ENCODE measurements at places on chromosomes 12 and 14. TPM values are rescaled to one million over a fixed set of nuclear protein-coding genes. Genes with fewer than 3 reads are reported as not detected.

- DNase-seq: no peak
Measured at GRCh38 chr14:51954657-51955056, 34.7 kb upstream of the RTRAF start.

TMEM30B gene
- total RNA-seq: 34.0 TPM

NID2 gene
- 23.5 TPM for total RNA-seq

GRCh38 chr12:99914206-99914605 lies 70.5 kb downstream of the ANKS1B start:
- no peak for DNase-seq

NTF3 gene
- total RNA-seq: 6.1 TPM

- DNase-seq: no peak
Measured at GRCh38 chr14:103849151-103849886, 1.9 kb upstream of the PPP1R13B start.

ACVR1B gene
- 40.6 TPM for total RNA-seq

DNA sequence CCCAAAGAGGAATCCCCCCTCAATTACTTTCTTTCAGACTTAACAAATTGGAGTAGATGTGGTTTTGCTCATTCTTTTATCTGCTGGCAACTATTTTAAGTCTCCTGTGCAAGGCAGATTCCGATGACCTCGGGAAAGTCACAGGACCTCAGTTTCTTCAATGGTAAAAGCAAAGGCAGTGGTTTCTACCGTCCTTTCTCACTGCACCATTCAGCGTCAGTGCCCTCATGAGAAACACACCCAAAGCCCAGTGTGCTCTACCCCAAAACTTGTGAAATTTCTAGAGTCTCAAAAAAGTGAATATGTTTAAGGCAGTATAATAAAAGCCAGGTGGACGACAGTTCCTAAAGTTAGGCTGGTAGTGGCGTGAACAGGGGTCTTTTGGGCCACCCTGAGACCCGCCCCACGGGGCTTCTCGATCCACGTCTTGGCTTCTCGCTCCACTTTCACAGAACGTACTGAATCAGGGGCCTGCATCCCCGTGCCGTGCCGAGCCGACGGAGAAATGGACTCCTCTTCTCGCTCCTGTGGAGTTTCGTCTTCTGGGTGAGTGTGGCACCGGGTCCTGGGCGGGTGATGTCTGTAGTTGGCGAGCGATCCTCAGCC lies 1.3 kb upstream of the ARHGAP5 start:
- peak; percentile 67 for DNase-seq

TAS2R9 gene
- total RNA-seq: not detected

TPH2 gene
- not detected for total RNA-seq

- DNase-seq: no peak
Measured at GRCh38 chr12:4202487-4202886, 71.1 kb upstream of the CCND2 start.

- no peak for DNase-seq
Measured at GRCh38 chr14:75418850-75419768, 8.7 kb upstream of the JDP2 start.

DNA sequence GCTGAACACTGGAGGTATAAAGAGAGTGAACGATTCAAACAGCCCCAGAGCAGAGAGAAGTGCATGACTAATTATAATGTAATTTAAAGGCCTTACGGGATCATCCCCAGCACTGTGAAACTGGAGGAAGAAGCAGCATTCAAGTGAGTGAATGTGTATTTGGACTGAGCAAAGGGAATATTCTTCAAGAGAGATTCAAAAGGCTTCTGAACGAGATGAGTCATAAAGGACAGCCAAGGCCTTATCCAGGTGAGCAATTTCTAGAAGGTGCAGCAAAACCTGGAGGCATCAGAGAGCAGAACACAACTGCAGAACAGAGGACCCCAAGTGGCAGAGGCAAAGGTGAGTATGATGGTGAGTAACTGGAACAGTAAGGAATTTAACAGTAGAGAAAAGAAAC lies 127.2 kb downstream of the BCAT1 start:
- DNase-seq: no peak

- DNase-seq: no peak
Measured at GRCh38 chr14:77903937-77904617, 104.2 kb downstream of the ADCK1 start.

DBX2 gene
- total RNA-seq: 0.73 TPM

DNA sequence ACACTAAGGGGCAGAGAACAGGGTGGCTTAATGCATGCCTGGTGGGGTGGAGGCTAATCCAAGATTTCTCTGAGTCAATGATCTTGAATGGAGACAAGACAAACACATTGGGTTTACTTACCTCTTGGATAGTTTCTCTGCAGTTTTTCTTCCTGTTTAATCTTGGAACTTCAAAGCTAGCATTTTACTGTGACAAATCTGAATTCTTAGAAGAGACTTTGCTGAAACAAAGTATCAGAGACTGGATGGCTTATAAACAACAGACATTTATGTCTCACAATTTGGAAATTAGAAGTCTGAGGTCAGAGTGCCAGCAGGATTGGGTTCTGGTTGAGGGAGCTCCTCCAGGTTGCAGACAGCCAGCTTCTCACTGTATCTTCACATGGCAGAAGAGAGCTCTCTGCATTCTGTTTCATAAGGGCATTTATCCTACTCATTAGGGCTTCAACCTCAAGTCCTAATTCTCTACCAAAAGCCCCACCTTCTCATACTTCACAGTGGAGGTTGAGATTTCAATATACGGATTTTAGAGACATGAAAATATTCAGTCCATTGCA lies 921.8 kb downstream of the VRK1 start:
- DNase-seq: no peak

CIROP gene
- not detected for total RNA-seq

GRCh38 chr14:76996563-76997146 lies 31.9 kb downstream of the IRF2BPL start:
- no peak for DNase-seq

- DNase-seq: no peak
Measured at GRCh38 chr14:63902375-63902976, 49.7 kb downstream of the SYNE2 start.

DNA sequence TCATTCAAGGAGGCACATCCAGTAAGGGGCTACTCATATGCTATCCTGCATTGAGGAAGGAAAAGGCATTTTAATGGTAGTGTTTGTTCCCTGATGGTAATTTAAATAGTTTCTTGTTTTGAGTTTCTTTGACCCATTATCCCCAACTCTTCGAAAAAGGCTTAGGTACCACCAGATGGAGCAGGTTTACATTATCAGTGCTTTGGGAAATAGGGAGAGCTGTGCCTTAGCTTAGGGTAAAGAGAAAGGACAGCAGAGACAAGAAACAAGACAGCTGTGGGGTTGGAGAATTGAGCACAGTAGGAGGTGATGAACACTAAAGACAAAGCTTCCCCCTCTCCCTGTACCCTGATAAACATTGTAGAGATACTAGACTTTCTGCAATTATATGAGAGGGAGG lies 29.1 kb upstream of the HELB start:
- DNase-seq: no peak

- no peak for DNase-seq
Measured at GRCh38 chr14:64035143-64035542, 182.3 kb downstream of the SYNE2 start.

- no peak for DNase-seq
Measured at GRCh38 chr14:71243697-71244096, 336.4 kb downstream of the PCNX1 start.

DNA sequence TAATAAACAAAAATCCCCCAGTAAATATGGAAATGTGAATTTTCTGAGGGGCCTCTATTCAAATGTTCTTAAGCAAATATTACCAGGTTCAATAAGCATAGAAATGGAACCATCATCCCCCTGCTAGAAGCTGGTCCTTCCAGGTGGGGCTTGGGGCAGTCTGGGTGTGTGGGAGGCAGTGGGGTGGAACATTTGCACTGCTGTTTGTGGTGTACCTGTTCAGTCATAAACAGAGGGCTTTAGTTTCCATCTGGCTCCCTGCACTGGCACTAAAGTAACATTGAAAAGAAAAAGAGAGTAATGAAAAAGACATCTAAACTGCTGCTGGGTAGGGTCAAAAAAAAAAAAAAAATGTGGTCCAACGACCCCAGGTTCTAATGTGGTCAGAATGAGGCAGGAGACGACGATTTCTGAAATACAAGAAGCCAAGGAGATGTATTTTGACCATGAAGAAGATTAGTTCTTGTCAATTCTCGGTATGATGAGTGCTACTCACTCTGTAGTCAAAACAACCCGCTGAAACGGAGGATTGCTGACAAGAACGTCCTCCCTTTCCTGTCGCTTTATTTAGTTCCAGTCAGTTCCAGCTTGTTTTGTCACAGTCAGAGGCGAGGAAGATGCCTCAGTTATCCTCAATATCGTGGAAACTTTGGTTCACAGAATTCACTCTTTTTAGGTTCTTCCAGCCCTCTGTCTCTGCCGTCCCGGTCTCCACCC lies 44.2 kb upstream of the MANSC4 start:
- no peak for DNase-seq

KRT2 gene
- total RNA-seq: not detected

GRCh38 chr12:6724409-6724797 lies 557 bp downstream of the COPS7A start:
- DNase-seq: no peak

CLEC4D gene
- total RNA-seq: not detected

TMTC3 gene
- 24.6 TPM for total RNA-seq

OASL gene
- total RNA-seq: 1.1 TPM

GRCh38 chr14:104001003-104001402 lies 58.7 kb upstream of the RD3L start:
- no peak for DNase-seq

ADAM21 gene
- total RNA-seq: not detected

- no peak for DNase-seq
Measured at GRCh38 chr12:111992464-111992863, 20.5 kb downstream of the TMEM116 start.

DNA sequence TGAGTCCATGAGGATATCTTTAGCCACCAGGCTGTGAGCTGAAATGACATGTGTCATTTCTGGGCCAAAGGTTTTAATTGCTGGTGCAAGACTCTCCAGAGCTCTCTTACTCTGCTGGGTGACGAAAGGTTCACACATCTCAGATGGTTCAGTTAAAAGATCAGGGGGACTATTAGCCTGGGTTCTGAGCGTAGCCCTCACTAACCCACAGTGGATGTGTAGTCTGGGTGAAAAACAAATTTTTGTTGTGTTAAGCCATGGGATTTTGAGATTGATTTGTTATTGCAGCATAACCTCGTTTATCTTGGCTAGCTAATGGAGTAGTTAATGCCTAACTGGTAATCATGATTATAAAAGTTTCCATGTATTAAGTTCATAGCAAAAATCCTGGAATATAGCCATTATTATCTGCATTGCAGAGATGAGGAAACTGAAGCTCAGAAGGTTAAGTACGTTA lies 251.5 kb downstream of the RMST start:
- no peak for DNase-seq

DNA sequence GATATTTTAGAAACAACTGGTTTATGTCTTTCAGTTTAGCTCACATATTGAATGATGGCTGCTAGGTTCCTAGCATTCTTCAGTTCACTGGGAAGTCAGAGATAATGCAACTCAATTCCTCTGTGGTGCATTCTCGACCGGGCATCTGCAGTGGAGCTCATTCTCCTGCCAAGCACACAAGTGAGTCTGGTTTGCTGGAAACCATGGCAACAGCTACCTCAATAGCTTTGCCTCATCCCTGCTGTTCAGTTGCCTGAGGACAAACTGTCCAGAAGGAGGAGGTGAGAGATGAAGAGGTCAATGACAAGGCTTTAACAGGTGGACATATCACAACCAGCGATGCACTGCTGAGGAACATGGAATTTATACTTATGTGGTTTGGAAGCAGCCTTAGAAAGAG lies 816.9 kb downstream of the AACS start:
- no peak for DNase-seq

DNA sequence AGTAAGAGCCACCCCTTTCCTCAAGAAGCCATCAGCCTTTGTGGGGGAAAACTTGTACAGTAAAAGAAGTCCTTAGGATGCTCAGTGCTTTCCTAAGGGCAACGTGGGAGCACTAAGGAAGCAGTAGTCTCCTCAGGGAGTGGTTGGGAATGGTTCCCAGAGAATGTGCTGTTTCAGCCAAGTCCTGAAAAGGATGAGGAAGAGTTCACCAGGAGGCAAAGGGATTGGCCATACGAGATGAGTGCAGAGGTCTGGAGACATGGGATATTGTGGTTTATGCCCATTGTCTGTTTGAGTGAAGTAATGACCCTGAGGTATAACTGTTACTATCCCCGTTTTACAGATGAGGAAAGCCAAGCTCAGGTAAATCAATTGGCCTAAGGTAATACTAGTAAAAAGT lies 86.0 kb upstream of the ATF1 start:
- no peak for DNase-seq

SOCS4 gene
- total RNA-seq: 29.2 TPM

KLRC3 gene
- 1.1 TPM for total RNA-seq

DNA sequence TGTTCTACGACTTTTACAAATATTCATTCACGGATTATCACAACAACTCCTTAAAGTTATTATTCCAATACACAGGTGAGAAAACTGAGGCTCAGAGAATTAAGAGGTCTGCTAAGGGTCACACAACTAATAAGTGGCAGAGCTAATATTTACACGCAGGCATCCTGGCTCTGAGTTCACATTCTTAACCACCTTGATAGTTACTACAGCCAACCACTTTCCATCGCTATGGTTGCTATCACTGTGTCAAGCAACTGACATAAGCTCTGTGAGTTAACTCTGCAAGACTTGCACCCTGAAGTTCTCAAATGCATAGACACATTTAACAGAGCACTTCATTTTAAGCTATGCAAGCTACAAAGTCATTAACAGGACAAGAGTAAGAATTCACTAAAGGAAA lies 3.7 kb downstream of the GLT8D2 start:
- DNase-seq: no peak

ARHGAP9 gene
- total RNA-seq: 10.0 TPM

- DNase-seq: no peak
Measured at GRCh38 chr14:57009585-57010515, 199.6 kb upstream of the OTX2 start.

DNA sequence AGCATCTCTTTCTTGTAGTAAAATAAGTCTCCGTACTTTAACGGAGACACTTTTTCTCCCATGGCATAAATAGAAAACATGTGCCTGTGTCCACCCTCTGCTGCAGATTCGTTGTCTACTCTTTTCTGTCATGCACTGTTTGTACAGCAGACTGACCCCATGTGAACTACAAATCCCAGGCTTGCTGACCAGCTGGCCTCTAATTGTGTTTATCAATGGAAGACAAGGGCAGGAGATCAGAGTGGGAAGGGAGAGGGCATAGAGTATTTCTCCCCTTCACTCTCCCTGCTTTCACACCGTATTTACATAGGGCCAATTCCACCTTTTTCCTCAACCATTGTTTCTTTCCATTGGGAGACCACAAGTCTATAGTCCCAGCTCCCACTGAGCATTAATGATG lies 31.0 kb upstream of the TMTC2 start:
- DNase-seq: no peak

SLC6A12 gene
- 1.2 TPM for total RNA-seq

EGLN3 gene
- 59.5 TPM for total RNA-seq
